ENCODE measurements at places on chromosomes 1 and 21.

DNA sequence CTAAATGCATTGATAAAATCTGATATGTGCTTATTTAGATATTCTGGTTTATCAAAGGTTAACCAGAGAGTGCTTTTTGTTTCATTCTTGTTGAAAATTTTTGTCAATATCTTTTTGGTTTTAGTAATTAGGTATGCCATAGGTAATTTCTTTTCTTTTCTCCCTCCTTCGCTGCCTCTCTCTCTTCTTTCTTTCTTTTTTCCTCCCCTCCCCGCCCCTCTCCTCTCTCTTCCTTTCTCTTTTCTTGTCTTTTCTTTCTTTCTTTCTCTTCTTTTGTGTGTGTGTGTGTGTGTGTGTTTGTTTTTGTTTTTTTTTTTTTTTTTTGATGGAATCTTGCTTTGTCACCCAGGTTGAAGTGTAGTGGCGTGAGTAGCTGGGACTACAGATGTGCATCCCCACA, 14.4 kb upstream of the MACF1 start:
- DNase-seq: no peak

GRCh38 chr1:116753312-116753711, 918 bp upstream of the CD2 start:
- DNase-seq: no peak

GRCh38 chr1:89802051-89802450, 18.8 kb upstream of the LRRC8D start:
- DNase-seq: no peak

GRCh38 chr1:198064181-198064580, 92.6 kb upstream of the NEK7 start:
- DNase-seq: no peak

DNA sequence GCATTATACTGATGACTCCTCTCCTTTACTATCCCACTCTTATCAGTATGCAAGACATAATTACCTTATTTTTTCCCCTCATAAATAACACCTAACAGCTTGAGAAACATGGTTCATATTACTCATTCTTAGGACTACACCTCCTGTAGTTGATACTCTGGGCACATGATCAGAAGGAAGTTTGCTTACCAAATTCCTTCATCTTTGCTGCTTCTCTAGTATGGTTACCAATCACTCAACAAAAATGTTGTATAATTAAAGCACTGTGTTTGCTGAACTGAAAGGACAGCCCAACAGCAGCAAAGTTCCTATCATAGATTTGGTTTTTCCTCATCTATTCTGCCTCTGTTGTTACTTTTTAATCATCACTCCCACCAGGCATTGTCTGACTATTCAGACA, 586.3 kb downstream of the LRRIQ3 start:
- peak; percentile 8 for DNase-seq

DNA sequence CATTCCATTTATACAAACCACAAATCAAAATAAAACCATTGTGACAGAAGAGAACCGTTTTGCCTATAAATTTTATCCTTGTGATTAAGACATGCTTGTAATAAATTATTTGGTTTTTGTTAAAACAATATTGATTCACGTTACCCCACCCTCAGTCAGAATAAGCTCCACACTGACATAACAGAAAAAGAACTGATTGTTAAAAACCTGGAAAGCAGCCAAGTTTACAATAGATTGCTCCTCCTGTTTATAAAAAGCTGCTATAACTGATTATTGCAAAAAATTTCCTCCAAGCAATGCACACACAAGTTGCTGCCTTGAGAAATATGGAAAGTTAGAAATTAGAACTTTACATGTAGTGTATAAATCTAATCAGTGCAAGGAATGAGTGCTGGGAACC, 263.5 kb downstream of the SETD4 start:
- DNase-seq: no peak

- no peak for DNase-seq
Measured at GRCh38 chr1:93598861-93599439, 82.7 kb downstream of the BCAR3 start.

DNA sequence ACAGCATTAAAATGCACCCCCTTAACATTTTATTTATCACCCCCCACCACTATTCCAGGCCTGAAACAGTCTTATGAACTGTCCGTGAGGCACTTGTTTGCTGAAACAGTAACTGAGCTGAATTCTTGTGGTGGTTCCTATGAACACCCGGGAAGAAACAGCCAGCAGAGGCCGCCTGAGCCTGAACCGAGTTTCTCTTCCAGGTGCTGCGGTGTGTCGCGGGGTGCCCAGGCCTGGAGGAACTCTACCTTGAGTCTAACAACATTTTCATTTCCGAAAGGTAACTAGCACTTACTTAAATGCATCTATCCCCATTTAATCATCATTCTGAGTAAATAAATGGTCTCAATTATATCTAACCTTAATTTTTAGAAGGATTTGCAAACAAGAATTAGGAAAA, 66.8 kb downstream of the TBCE start:
- no peak for DNase-seq

- no peak for DNase-seq
Measured at GRCh38 chr21:41520560-41521442, 12.8 kb upstream of the TMPRSS2 start.

GRCh38 chr1:220655961-220656740, 34.0 kb upstream of the C1orf115 start:
- no peak for DNase-seq

DNA sequence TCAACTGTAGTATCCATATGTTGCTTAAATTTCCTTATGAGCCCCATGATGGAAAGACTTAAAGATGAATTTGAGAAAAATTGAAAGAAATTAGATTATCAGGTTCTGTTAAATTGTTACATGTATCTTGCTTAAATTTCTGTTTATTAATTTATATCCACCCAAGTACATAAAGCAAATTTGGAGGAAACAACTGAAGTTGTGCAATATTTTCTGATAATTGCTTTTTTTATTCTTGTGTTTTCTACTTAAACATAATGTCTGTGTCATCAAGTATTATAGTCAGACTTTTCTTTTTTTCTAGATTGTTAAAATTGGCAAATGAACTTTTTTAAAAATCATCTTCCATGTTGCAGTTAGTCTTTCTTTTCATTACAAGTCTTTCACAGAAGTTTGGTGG, 36.8 kb downstream of the RNF11 start:
- DNase-seq: no peak

- DNase-seq: no peak
Measured at GRCh38 chr1:205020466-205020865, 22.5 kb upstream of the CNTN2 start.

DNA sequence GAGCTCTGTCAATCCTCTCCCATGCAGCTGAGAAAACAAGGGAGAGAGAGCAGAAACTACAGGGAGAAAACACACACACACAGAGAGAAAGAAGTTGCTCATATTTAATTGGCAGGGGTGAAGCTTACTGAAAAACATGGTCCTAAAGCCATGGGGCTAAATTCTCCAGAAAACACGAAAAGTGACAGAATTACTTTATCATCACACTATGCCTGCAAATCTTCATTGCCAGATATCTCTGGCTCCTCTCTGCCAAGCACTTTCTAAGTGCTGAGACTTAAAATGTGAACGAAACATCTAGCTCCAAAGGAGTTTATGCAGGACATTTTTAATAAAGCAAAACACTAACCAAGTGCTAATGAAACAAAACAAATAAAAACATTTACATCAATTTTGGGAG, 134.1 kb downstream of the DAB1 start:
- no peak for DNase-seq

GRCh38 chr1:201214461-201214860, 23.8 kb downstream of the IGFN1 start:
- no peak for DNase-seq

- DNase-seq: peak; percentile 18
Measured at GRCh38 chr1:84298684-84299535, 2.6 kb upstream of the SAMD13 start.

DNA sequence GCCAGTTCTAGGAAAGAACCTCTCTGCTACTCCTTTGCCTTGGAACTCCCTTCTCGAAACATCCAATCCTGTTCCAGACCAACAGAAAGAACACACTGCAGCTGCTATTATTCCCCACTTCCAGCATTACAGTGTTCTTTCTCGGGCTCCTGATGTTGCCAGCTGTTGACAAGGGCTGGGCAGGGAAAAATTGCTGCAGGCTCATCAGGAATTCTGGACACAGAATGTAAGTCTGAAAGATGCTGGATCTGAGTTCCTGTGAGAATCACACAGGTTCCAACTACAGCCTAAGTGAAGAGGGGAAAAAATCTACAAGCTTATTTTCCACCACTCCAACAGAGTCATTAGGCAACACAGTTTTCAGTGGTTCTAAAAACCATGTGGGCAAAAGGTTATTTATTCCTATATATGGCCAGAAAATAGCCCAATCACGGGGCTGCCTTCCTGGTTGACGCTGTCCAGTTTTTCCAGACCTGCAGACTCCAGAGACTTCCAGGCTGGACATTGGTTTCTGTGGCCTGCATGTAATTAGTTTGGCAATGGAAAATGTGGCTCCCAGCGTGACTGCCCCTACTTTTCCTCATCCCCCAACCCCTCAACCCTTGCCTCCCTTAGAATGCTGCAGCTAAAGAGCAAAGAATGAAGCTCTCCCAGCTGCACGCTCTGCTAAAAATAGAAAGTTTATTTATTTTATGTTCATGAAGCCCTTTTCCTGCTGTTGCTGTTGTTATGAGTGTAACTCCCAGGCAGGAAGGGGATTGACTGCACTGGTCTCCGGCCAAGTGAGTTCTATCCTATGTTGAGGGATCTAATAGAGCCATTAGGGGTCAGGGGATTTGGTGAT, 8.3 kb upstream of the KIAA0040 start:
- peak; percentile 17 for DNase-seq

GRCh38 chr1:66354311-66355201, 179.4 kb upstream of the SGIP1 start:
- peak; percentile 50 for DNase-seq

DNA sequence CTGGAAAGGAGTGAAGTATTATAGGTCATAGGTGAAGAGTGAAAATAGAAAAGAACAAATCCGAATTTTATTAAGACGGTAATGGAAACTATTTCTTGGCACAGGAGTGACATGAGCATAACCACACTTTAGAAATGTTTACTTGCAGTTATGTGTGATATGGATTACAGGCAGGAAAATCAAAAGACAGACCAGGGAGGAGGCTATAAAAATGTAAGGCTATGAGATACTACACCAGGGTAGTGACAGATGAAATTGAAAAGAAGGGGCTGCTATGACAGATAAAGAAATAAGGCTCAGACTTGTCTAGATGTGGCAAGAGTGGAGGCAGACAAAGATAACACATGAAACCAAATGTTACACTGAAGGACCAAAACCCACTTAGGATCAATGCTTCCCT, 31.7 kb downstream of the GPATCH2 start:
- no peak for DNase-seq

DNA sequence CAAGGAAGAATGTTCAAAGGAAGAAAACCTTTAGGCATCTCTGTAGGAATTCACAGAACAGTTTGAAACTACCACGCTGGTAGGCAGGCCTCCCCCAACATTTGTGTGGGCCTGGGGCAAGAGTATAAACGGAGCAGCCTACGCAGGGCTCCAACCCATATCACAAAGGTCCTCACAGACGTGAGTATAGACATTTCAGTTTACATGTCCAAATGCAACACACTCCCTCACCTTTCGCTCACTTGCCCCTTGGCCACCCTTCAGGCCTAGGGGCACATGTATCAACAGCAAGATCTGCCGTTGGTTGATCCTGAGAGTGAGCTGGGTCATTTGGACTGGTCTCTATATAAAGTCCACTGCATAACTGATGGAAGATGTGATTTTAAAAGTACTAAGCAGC, 133.3 kb downstream of the ACBD6 start:
- DNase-seq: no peak

DNA sequence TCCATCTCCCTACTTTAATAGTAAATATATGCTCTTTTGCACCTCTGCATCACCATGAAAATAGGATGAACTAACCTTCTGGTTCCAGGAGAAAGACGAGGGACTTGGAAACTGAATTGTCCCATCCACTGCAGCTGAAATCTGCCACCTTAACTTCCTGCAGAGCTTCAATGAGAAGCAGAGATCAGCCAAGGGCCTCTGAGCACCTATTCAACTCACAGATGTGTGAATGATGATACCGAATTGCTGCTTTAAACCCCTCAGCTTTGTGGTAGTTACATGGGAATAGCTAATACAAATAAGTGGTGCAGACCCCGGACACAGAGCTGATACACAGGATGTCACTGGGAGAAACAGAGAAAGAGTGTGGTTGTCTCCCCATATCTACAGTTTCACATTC, 616.8 kb downstream of the NCAM2 start:
- no peak for DNase-seq

DNA sequence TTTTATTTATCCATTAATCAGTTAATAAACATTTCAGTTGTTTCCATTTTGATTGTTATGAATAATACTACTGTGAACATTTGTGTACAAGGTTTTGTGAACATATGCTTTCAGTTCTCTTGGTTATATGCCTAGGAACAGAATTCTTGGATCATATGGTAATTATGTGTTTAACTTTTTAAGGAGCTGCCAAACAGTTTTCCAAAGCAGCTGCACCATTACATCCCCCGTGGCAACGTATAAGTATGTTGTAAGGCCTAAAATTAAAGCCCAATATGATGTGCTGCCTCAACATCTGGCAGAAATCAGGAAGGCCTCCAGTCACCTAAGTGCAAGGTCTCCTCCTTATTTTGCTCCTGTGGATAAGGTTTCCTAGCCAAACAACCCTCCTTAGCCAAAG, 235.6 kb upstream of the CACYBP start:
- no peak for DNase-seq

GRCh38 chr1:5312862-5313261, 658.5 kb downstream of the AJAP1 start:
- no peak for DNase-seq

- peak; percentile 99 for DNase-seq
Measured at GRCh38 chr1:55310505-55310971, 95.4 kb upstream of the USP24 start.

DNA sequence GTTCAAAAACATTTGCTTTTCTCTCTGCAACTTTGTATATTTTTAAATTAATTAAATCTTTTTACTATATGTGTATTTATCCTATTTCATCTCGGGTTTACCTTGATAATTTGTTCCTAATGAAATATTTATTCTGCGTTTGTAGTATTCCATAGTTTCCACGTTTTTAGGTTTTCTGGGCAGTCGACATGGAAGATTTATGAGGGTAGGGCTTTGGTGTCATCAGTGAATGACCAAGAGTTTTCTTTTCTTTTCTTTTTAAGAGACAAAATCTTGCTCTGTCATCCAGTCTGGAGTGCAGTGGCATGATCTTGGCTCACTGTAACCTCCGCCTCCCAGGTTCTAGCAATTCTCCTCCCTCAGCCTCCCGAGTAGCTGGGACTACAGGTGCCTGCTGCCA, 17.2 kb upstream of the ZNF669 start:
- DNase-seq: no peak

GRCh38 chr1:186839041-186839400, 10.3 kb downstream of the PLA2G4A start:
- no peak for DNase-seq

GRCh38 chr1:90044346-90044745, 49.4 kb downstream of the ZNF326 start:
- no peak for DNase-seq
